BJ (cell line): ENCODE measurements at places on chromosomes 3 and 15.

DNA sequence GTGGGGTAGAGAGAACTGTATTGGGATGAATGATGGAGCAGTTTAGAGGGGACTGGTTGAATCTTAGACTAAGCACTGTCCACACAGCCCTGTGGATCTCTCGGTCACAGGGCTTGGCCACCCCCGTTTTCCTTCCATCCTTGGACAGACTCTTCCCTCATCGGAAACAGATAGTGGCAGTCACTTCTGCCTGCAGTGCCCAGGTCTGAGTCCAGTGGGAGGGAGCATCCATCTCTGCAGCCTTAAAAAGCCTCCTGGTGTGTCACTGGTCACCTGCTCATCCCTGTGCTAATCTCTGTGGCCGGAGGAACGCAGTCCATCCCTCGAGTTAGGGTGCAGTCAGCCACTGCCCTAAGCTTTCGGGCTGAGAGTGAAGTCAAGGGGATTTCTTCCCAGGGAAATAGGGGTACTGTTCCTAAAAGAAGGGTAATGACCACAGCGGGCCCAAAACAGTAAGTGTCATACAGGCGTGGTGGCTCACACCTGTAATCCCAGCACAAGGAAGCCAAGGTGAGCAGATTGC is 32.0 kb downstream of the PLA2G4D start:
- no peak for DNase-seq

DNA sequence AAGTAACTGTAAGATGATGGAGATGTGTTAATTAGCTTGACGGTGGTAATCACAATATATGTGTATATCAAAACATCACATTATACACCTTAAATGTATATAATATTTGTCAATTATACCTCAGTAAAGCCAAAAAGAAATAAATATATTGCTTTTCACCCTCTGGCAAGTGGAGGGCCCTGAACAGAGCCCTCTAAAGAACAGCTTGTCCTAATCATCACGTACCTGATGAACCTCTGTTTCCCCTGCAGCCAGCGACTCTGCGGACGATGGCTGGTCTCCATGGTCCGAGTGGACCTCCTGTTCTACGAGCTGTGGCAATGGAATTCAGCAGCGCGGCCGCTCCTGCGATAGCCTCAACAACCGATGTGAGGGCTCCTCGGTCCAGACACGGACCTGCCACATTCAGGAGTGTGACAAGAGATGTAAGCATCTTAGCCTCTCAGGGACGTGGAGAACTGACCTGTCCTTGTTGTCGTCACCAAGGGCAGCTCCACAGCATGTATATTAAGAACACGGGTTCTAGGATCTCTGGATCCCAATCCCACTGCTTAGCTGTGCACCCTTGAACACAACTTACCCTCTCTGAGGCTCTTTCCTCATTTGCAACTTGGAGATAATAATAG is 6.3 kb downstream of the THBS1 start:
- DNase-seq, result peak; percentile 39

GRCh38 chr3:170726976-170727661 is 141.2 kb upstream of the SLC7A14 start:
- DNase-seq, result no peak

GRCh38 chr3:10336761-10337160 is 15.8 kb upstream of the SEC13 start:
- no peak for DNase-seq

DNA sequence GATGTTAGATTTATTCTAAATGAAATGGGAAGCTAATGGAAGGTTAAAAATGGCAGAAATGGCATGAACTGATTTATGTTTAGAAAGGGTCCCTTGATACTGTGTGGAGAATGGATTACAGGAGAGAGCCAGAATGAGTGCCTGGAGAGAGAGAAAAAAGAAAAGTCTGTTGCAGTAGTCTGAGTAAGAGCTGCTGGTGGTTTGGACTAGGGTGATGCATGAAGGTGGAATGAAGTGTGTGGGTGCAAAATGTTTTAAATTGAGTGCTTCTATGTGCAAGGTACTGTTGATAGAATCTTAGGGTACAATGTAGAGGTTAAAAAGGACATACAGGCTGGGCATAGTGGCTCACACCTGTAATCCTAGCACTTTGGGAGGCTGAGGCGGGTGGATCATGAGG is 11.4 kb upstream of the MGA start:
- DNase-seq, result no peak

GRCh38 chr3:146164071-146164470 is 3.1 kb upstream of the PLOD2 start:
- no peak for DNase-seq

DNA sequence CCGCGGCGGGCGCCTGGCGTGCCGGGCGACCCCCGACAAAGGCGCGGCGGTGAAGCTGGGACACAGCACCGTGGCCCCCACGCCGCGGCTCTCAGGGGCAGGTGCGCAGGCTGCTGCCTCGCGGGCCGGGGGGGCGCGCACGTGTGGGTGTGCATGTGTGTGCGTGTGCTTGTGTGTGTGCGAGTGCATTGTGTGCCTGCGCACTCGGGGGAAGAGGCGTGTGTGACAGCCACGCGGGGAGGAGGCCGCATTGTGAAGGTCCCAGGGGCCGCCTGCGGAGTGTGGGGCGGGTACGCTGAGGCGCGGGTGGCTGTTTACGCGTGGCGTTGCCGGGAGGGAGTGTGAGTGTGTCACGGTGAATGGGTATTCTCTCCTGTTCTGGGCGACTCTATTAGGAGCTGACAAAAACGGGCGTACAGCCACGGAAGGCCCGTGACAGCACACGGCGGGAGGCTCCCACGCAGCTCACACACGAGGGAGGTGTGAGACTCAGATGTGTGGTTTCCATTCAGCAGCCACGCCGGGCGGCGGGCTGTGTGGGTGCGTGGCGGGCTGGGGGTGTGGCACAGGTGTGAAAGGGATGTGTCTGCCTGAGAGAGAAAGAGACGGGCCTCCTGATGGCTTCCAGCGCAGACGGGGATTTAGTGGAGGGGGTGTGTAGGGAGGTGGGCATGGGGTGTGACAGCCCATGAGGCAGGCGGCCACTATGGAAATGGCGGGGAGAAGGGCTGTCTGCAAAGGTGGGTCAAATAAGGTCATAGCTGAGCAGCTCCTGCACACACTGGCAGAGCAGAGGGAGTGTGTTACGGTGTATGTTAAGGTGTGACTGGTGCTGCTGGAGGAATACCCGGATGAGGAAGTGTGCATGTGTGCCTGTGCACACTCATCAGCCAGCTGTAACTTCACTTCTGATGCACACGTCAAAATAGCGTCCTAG is 750 bp downstream of the PODXL2 start:
- DNase-seq, result no peak

GRCh38 chr3:130894130-130894985 is 474 bp downstream of the ATP2C1 start:
- no peak for DNase-seq

GRCh38 chr15:75045332-75046015 is 22.1 kb downstream of the PPCDC start:
- no peak for DNase-seq

DNA sequence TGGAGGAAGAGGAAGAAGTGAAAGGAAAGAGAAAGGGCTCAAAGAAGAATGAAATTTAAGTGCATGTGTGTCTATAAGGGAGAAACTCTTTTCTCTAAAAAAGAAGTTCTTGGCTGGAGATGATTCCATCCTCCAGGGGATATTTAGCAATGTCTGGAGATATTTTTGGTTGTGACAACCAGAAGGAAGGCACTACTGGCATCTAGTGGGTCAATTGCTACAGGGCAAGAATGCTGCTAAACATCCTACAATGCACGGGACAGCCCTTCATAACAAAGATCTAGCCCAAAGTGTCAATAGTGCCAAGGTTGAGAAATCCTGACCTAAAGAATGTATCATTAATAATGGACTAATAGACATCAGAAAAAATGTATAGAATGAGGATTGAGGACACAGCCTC is 57.4 kb upstream of the ST3GAL6 start:
- no peak for DNase-seq

- DNase-seq, result no peak
These were observed 86.5 kb upstream of the PFN2 start for GRCh38 chr3:150057227-150057626.

- DNase-seq, result peak; percentile 63
These were observed 15.8 kb upstream of the SEC11A start for GRCh38 chr15:84731774-84732173.

- DNase-seq, result no peak
These were observed 68.5 kb downstream of the TMCC1 start for GRCh38 chr3:129824926-129825541.

DNA sequence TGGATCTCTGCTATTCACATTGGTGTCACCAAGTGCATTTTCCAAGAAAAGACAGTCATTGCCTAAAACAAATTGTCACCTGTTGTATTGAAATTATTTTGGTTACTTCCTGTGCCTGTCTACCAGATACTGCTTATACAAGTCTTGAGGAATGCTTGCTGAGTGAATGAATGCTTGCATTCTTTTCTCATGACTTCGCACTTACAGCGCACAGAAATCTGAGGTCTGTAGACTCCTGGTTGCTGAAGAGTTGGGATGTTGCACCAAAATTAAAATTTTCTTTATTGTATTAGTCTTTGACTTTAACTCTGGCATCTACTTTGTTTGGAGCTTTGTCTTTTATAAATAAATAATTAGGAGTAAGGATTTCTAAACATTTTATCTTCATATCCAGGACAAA is 28.4 kb downstream of the SH3GL3 start:
- no peak for DNase-seq

- DNase-seq, result peak; percentile 30
These were observed 87.0 kb downstream of the FOXB1 start for GRCh38 chr15:60091157-60091556.

GRCh38 chr3:15094187-15094875 is 4.6 kb downstream of the RBSN start:
- DNase-seq, result no peak

DNA sequence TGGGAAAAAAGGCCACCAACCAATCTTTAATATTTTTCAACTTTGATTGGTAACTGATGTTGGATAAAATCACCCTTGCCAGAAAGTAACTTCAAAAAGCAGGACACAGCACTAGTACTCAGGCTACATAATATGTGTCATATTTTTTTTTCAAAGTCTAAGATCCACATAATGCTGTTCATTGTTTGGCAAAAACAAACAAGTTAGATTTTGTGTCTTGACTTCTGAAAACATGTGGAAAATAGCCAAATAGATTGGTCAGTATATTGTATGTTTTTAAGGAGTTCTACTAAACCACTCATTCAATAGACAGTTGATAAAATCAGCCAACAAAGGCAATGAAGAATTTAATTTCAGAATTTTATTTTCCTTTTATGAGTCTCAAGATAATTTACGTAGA is 111.7 kb upstream of the CCDC54 start:
- DNase-seq, result no peak

DNA sequence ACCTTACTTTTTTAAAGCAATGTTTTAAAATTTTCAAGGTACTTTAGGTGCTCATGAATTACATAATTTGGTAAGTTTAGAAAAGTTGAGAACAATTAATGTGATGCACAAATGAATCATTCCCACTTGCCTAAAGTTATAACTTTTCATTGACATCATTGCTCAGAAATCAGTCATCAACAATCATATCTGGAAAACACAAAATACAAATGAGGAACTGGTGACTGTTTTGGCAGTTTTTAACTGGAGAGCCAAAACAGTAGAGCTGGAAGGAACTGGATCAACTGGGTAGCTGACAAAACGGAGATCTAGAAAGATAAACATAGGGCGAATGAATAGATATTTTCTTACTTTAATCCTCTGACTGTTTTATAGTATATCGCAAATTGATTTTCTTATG is 767.1 kb downstream of the IGSF11 start:
- no peak for DNase-seq

DNA sequence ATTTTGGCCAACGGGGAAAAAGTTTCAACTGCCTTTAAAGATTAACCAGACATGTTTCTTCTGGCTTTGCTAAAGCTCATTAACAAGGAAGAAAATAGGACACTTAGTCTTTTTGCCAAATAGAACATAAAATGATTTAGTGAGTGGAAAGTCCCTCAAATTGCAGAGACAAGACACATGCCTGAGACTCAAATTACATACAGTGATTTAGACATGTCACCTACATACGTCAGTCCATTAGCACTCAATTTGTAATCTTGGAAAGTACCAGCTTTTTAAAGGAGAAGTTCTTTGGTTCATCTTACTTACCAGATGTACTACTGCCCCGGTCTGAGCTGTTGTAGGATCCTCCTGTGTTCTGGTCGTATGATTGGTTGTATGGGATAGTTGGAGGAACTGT is 1134.2 kb downstream of the ROBO1 start:
- no peak for DNase-seq

DNA sequence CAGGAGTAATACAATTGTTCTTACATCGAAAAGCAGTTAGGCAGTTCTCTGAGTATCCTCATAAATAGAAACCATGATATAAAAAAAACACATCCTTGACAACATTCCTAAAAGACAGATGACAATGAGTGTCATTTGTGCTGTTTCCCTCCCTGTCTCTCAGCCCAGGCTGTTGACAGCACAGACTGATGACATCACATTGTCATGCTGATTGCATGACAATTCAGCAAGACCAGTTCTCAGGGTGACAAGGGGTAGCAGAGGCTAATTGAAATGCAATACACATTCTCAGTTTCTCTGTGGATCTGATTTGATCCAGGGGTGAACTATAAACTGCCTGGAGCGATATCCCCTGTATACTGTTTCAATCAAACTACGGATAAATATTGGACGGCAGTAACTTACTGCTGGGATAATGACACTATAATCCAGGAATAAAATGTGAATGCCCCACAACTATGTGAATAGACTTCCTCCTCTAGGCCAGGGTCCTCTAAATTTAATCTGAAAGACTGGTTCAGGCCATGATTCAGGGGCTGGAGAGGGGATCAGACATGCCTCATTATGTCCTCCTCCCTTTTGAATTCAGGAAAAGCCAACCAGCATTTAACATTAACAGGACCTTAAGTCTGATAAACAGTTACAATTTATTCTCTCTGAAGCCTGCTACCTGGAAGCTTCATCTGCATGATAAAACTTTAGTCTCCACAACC is 16.7 kb upstream of the EIF1B start:
- DNase-seq, result no peak

DNA sequence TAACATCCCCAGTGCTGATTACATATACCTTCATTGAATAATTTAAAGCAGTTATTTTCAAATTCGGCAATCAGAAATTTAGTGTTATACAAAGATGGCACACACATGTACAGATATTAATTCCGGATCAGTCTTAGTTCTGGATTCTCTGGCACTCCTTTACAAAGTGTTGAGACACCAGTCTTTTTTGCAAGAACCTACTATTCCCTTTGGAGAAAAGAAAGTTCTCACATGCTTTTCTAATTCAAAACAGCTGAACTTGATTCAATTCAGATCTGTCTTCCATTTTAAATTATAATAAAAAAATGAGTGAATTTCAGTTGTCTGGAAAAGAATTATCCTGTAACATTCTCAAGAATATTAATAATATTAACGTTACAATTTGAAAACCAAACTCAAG is 20.4 kb downstream of the CCDC191 start:
- DNase-seq, result no peak
